ENCODE measurements at places on chromosomes 5 and 9. TPM values are rescaled to one million over a fixed set of nuclear protein-coding genes. Genes with fewer than 3 reads are reported as not detected.

GRCh38 chr9:21965401-21965951 is 28.7 kb downstream of the CDKN2A start:
- peak; percentile 69 for DNase-seq

DNA sequence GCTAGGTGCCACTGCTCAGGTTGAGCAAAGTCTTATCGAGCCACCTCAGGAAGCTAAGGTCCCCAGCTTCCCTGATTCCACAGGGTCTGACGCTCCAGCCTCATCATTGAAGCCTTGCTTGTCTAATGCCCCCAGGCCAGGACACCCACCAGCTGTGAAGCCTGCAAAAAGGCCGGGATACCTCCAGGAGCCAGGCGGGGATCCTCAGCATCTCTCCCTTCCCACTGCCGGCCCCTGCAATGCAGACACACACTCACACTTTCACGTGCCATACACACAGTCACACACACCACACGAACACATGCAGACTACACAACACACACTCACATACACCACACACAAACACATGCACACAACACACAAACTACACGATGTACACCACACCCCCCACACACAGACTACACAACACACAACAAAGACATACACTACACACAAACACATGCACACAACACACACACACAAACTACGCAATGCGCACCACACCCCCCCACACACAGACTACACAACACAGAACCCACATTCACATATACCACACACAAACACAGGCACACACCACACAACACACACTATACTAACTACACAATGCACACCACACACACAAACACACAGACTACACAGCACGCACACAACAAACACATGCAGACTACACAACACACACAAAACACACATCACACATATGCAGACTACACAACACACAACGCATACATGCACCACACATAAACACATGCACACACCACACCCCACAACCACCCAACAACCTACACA is 17.8 kb upstream of the S1PR3 start:
- no peak for DNase-seq

DNA sequence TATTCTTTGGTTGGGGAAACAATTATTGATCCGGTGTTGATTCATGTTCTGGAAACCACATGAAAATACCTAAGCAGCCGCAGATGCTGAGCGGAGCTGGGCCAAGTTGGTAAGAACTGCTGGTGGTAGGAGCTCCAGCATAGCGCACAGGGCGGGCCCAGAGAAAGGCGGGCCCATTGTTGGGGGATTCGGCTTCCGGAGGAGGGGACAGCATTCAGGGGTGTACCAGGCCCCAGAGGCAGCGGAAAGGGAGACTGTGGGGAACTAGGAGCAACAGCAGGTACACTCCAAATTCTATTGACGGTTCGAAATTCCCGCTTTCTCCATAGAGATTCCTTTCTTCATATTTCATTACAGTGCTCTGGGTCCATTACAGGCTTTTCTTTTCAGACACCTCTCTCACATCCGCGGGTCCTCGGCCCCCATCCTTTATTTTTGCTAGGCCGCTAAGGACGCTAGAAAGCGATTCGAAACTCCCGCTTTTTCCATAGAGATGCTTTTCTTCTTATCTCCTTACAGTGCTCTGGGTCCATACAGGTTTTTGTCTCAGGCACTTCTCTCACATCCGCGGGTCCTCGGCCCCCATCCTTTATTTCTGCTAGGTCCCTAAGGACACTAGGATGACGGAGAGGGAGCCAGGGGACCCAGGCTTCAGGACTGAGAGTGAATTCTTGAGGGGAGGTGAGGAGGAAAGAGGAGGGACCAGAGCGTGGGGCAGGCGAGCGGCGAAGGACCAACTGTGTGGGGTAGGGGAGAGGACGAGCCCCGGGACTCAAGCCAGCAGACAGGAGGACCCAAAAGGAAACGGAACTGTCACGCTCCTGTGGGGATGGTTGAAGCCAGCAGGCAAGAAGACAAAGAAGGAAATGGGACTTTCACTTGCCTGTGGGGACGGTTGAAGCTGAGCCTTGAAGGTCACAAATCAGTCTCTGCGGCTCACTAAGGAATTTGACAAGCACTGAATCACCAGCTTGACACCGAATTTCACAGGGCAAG is at the start of gene CCDC152:
CCDC152 (plus strand) TSS at position 213 of the 996 bp plus-strand sequence. CDS start 2,304 bp downstream, outside the sequence.
- DNase-seq, result no peak

DNA sequence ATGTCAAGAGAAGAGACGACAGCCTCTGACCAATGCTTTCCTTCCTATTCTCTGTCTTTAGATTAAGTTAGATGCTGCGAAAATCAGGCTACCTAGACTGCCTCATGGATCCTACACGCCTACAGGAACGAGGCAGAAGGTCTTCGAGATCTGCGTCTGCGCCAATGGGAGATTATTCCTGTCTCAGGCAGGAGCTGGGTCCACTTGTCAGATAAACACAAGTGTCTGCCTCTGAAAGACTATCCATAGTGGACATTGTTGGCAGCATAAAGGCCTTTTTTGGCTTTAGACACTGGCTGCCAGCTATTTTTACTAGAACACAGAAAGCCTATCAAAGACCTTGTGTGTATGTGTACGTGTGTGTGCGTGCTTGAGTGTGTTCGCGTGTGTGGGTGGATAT is 90.9 kb upstream of the PPP1R2B start:
- DNase-seq, result no peak

DNA sequence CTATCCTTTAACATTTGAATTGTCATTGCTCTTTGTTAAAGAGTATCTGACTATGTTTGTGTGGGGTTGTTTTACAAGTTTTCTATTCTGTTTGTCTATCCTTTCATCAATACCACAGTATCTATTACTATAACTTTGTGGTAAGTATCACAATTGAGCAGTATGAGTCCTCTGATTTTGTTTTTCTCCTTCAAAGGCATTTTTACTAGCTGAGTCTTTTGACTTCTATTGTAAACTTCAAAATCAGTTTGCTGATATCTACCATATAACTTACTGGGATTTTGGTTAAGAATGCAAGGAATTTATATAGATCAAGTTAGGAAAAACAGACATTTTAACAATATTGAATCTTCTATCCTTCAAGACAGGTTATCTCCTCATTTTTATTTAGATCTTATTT is 789.8 kb upstream of the PTPRD start:
- no peak for DNase-seq

- no peak for DNase-seq
Observed at GRCh38 chr5:59351076-59351794, 542.3 kb downstream of the PDE4D start.

DNA sequence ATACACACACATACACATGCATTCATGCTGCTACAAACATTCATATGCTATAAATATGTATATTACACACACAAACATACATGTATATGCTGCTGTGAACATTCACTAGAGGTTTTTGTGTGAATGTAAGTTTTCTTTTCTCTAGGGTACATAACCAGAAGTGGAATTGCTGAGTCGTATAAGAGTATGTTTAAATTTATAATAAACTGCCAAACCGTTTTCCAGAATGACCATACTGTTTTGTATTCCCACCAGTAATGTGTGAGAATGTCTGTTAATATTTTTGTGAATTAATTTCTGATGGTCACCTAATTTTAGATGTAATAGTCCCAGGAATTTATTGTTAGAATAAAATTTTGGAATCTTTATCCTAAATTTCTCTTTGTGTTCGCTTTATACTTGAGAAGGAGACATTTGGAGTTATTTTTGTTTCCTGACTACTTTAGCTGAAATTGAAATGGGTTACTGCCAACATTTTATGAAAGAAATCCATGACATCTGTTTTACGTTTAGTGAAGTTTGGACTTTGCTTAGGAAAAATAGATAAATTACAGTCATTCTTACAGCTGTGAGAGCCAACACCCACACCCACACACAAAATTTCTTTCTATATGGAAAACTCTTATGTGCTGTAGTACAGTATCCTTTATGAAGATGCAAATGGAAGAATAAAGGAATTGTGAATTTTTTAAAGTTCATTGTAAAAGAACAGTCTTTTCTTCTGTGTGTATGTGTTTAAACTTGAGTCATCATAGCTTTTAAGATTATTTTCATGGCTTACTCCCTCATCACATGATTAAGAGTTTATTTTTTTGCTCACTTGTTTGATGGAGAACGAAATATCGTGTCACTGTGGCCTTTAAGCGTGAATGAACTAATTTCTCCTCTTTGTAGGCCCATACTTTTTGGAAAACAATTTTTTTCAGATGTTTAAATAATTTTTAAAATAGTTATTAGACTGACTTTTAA is 24.3 kb downstream of the CENPP start:
- DNase-seq, result no peak

DNA sequence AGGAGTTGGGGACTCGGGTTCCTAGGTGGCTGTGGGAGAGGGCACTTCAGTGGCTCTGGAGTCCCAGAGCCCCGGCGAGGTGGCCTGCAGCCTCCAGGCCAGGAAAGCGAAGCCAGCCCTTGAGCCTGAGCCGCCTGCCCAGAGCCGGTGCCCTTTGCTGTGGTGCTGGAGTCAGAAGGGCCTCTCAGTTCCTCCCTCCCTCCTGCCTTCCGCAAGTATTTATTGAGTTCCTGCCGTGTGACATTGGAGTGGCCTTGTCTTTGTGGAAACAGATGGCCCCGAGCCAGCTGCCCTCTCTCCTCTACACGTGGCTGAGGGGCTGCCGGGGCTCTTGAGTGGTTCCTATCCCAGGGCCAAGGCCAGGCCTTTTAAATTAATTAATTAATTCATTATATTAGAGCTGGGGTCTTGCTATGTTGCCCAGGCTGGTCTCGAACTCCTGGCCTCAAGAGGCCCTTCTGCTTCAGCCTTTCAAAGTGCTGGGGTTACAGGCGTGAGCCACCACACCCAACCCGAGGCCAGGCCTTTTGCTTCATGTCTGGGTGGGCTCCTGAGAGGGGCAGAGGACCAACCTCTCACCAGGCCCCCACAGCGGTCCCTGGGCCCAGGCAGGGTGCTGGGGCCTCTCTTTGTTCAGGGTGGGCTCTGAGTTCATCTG is 45.6 kb upstream of the IER5L start:
- no peak for DNase-seq

DNA sequence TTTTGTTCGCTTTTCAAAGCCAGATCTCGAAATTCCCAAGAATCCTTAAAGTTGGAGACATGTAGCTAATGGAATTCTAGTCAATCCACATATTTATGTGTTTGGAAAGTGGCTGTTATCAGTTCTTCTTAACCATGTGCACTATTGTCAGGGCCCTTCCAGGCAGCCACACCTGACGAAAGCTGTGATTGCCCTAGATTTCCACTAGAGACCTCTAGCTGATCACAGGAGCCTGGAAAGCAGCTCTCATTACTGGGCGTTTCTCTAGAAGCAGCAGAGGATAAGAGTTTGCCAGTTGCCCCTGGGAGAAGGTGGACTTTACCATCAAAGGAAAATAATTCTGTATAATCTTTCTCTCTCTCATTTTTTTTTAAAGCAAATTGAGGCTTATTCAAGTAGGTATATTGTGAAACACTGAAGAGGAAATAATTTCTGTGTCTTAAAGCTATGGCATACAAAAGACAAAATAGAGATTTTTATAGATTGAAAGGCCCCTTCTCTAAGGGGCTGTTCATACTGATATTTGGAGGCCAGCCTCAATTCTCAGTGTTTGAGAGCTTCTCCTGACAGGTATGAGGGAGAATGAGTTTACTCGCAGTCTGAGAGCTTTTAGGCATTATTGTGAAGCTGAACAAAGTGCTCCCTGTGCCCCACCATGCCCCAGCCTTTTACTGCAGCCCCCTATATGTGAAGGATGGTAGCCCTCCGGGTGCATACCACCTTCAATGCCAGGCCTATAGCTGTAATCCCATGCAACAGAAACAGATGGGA is 405.4 kb upstream of the ACTBL2 start:
- DNase-seq, result no peak

- no peak for DNase-seq
Observed at GRCh38 chr5:98975223-98975622, 46.4 kb upstream of the CHD1 start.

- DNase-seq, result no peak
Observed at GRCh38 chr5:181234455-181235306, 9.0 kb downstream of the RACK1 start.

- no peak for DNase-seq
Observed at GRCh38 chr9:13832446-13832845, 481.5 kb downstream of the NFIB start.

- DNase-seq, result no peak
Observed at GRCh38 chr9:126965541-126966428, 51.2 kb downstream of the RALGPS1 start.

- no peak for DNase-seq
Observed at GRCh38 chr5:126568206-126568755, 26.7 kb downstream of the ALDH7A1 start.

DNA sequence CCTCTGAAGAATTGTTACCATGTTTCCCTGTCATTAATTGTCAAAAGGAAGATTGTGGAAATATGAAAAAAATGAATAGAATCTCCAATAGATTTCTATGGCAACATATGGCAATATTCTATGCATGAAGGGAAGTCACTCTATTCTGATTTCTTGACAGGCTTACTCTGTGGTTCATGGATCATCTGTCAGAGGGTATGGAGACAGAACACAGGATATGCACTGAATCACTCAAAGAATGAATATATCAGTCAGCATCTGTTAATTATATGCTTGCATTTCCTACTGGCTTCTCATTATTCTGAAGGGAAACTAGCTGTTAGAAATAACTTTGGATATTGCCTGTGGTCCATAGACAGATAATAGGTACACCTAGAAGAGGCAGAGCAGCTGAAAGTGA is 918.9 kb downstream of the DTWD2 start:
- no peak for DNase-seq

GRCh38 chr5:137735555-137736284 is at the start of gene KLHL3:
Gene KLHL3 (minus strand): TSS chr5:137736089. CDS start chr5:137735646, 443 bp downstream.
- peak; percentile 64 for DNase-seq

GRCh38 chr5:137398154-137398553 is 101.0 kb downstream of the SPOCK1 start:
- DNase-seq, result no peak

- no peak for DNase-seq
Observed at GRCh38 chr5:43362725-43363435, 49.3 kb downstream of the CCL28 start.

GRCh38 chr9:124272979-124273378 is 15.2 kb downstream of the NEK6 start:
- no peak for DNase-seq

DNA sequence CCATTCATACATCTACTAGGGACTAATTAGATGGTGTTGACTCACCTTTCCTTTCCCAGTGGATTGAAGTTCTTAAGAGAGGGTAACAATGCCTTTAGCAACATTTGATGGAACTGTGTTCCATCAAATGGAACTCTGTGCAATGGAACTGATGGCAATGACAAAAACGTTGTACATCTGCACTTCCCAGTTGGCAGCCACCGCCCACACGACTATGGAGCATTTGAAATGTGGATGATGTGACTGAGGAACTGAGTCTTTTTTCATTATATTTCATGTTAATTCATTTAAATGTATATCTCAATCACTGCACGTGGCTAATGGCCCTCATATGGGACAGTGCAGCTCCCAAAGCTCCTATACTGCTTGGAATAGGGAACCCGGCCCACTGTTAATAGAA is 39.0 kb upstream of the ICE1 start:
- DNase-seq, result no peak

DNA sequence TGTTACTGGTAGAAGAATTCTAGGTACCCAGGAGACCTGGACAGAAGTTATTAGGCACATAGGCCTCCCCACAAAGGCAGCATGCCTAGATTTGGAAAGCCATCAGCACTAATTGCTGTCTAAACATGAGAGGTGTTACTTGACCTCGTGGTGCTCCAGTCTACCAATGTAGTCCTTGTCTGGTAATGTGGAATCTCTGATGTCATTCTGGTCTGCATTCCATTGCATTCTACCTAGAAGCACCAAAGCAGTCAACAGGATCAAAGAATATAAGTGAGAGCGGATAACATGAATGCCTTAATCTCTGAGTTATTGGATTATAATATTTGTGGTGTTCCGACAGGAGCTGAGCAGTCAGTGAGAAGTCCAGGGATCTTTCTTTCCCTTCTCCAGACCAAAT is 175.2 kb downstream of the PSAT1 start:
- no peak for DNase-seq

The KIF27 gene
- total RNA-seq, result 1.7 TPM

The GARIN3 gene
- not detected for total RNA-seq

The ZNG1E gene
- total RNA-seq, result 54.8 TPM
